ENCODE measurements at places on chromosomes 4 and X. TPM values are rescaled to one million over a fixed set of nuclear protein-coding genes. Genes with fewer than 3 reads are reported as not detected.

The MGAT4D gene
- total RNA-seq, result not detected

The CFAP47 gene
- total RNA-seq, result 1.6 TPM

The AMOT gene
- total RNA-seq, result 9.0 TPM

The LDB2 gene
- 0.35 TPM for total RNA-seq

The XG gene
- total RNA-seq, result not detected

The PDGFRA gene
- 0.35 TPM for total RNA-seq

The ASMT gene
- total RNA-seq, result not detected

The SPANXA1 gene
- not detected for total RNA-seq

The SLC25A43 gene
- 24.3 TPM for total RNA-seq

The DMRTC1 gene
- not detected for total RNA-seq

The DUX4 gene
- total RNA-seq, result not detected
